ENCODE measurements at places on chromosomes 2 and 18. TPM values are rescaled to one million over a fixed set of nuclear protein-coding genes. Genes with fewer than 3 reads are reported as not detected.

DYSF gene
- total RNA-seq = 0.65 TPM

PROKR1 gene
- not detected for total RNA-seq

SS18 gene
- 87.3 TPM for total RNA-seq

NOTO gene
- not detected for total RNA-seq

RGPD3 gene
- total RNA-seq = 0.09 TPM

DUSP2 gene
- 0.28 TPM for total RNA-seq

TRABD2A gene
- total RNA-seq = 6.4 TPM

RAB17 gene
- total RNA-seq = 0.28 TPM

ADCY3 gene
- total RNA-seq = 42.3 TPM

MERTK gene
- 0.14 TPM for total RNA-seq

ARHGAP25 gene
- total RNA-seq = 0.14 TPM

SERPINB5 gene
- total RNA-seq = 0.14 TPM

LONRF2 gene
- 0.28 TPM for total RNA-seq

RAB27B gene
- 30.2 TPM for total RNA-seq

ETAA1 gene
- 14.1 TPM for total RNA-seq

ABCB11 gene
- not detected for total RNA-seq

ARHGAP28 gene
- 10.5 TPM for total RNA-seq

ALPG gene
- total RNA-seq = not detected

PCARE gene
- total RNA-seq = not detected

STRADB gene
- total RNA-seq = 37.1 TPM

CABYR gene
- 3.6 TPM for total RNA-seq

VAMP5 gene
- 32.8 TPM for total RNA-seq

RALB gene
- 41.7 TPM for total RNA-seq

AOX1 gene
- 23.2 TPM for total RNA-seq

CAVIN2 gene
- total RNA-seq = 10.4 TPM

ATP6V1C2 gene
- under 0.01 TPM for total RNA-seq

DYNAP gene
- not detected for total RNA-seq

COL5A2 gene
- total RNA-seq = 785 TPM

ITM2C gene
- total RNA-seq = 110 TPM

CCNT2 gene
- 21.9 TPM for total RNA-seq

TMEM178A gene
- 1.3 TPM for total RNA-seq

MOB1A gene
- 74.5 TPM for total RNA-seq

HJURP gene
- 2.4 TPM for total RNA-seq

ASB18 gene
- total RNA-seq = not detected
